ENCODE measurements at places on chromosomes 5 and 9.

GRCh38 chr5:157283434-157283833 lies 17.5 kb downstream of the CYFIP2 start:
- no peak for DNase-seq

- no peak for DNase-seq
These were observed 170.7 kb upstream of the SPRY4 start for GRCh38 chr5:142495531-142495930.

DNA sequence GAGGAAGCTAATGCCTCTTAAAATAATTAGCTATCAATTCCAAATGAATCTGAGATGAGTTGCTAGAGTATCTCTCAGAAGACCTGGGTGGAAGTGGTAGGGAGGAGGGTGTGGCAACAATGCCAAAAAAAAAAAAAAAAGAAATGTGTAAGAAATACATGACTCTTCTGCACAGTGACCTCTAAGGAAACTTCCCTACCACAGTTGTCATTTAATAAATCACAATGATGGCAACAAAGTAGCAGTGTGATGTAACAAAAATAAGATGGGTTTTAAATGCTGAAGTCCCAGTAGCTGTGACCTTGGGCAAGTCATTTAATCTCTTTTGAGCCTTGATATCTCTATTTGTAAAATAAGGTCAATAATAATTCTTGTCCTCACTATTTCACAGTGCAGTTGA lies 7.2 kb downstream of the FOXD1 start:
- DNase-seq, result no peak

DNA sequence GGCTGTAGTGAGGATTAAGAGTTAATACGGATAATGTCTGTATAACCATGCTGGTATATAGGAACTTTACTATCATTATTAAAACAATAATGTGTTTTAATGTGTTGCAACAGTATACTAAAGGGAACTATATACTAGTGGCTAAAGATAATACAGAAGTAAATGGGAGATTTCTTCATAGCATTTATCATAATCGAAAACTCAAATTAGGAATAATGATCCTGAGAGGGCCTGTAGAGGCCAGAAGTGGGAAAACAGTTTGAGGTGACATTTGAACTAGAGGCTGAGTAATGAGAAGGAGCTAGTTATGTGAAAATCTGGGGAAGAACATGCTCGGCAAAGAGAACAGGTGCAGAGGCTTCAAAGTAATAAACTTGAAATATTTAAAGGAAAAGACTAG lies 2.9 kb downstream of the TCERG1 start:
- no peak for DNase-seq

GRCh38 chr9:38280251-38280800 lies 112.2 kb upstream of the ALDH1B1 start:
- DNase-seq, result no peak

- DNase-seq, result no peak
These were observed 27.2 kb downstream of the RANBP6 start for GRCh38 chr9:5988265-5988664.

DNA sequence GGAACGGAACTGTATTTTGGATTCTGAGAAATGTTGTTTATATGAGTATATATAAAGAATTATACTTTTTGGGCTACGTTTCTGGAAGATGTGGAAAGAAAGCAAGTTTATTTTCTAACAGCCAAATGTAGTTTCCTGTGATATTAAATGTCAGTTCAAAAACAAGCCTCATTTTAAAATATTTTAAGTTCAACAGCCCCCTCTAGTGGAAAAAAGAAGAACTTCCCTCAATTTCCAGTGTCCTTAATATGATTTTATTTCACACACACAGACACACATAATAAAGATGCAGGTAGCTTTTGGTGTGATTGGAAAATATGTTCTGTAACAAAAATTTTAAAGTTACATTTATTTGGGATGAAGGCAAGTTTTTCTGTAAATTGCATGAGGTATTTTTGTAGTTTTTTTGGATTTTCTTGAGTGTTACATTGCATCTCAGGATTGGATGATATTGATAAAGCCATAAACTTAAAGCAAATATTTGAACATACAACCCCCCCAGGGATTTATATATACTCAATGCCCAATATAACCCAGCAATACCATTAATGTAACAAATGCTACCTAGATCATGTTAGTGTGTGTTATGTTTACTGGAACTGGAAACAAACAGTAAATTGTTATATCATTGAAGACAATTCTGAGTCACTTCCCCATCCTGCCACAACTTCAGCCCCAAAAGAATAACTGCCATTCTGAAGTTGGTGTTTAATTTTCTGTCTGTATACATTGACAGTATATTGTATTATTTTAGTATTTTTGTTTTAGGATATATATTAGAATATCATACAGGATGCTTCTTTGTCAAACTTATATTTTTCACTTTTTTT lies 54.0 kb downstream of the CCDC171 start:
- no peak for DNase-seq

- DNase-seq, result no peak
These were observed 454.3 kb downstream of the TLE1 start for GRCh38 chr9:81234924-81235610.

DNA sequence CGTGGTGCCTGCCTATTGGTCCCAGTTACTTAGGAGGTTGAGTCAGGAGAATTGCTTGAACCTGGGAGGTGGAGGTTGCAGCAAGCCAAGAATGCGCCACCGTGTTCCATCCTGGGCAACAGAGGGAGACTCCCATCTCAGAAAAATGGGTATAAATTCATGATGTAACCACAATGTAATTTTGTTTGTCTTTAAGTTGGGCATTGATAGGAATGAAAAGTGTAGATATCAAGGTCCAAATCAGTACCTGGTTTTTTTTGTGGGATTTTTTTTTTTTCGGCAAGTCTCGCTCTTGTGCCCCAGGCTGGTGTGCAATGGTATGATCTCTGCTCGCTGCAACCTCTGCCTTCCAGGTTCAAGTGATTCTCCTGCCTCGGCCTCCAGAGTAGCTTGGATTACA lies 7.4 kb downstream of the NPM1 start:
- no peak for DNase-seq

DNA sequence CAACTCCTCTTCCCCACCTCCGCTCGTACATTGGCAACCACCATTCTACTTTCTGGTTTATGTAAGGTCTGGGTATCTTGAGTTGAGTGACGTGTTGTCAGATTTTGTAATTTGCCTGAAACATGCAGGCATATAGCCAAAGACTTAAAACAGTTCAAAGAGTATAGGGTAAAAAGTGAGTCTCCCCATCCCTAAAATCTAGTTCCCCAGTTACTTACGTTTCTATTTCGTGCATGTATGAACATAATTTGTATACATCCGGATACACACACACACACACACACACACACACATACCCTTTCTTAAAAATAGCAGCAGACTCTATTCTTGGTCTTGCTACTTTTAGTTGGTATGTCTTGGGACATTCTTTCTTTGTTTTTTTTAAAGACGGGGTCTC lies 915 bp downstream of the HSDL2 start:
- no peak for DNase-seq
